ENCODE measurements at places on chromosomes 16 and 17. TPM values are rescaled to one million over a fixed set of nuclear protein-coding genes. Genes with fewer than 3 reads are reported as not detected.

The TP53TG3 gene
- not detected for total RNA-seq

The RMI2 gene
- total RNA-seq: 1.5 TPM

The RND2 gene
- 0.27 TPM for total RNA-seq

The OR1E2 gene
- total RNA-seq: not detected

The C1QTNF1 gene
- total RNA-seq: not detected

The HSDL1 gene
- 9.4 TPM for total RNA-seq

The TAT gene
- total RNA-seq: not detected

The TP53TG3C gene
- total RNA-seq: not detected

The KRTAP4-5 gene
- total RNA-seq: not detected

The FBXL16 gene
- total RNA-seq: 11.7 TPM

The IGF2BP1 gene
- total RNA-seq: not detected

The SPNS2 gene
- 0.53 TPM for total RNA-seq

The SLC5A2 gene
- total RNA-seq: 4.1 TPM

The ADAM11 gene
- 0.16 TPM for total RNA-seq

The ST6GALNAC2 gene
- total RNA-seq: 0.49 TPM

Measured in CD4-positive, alpha-beta T cell (primary cell).